Ovary (tissue), 10 donors: ENCODE measurements at places on chromosomes 4 and X.

DNA sequence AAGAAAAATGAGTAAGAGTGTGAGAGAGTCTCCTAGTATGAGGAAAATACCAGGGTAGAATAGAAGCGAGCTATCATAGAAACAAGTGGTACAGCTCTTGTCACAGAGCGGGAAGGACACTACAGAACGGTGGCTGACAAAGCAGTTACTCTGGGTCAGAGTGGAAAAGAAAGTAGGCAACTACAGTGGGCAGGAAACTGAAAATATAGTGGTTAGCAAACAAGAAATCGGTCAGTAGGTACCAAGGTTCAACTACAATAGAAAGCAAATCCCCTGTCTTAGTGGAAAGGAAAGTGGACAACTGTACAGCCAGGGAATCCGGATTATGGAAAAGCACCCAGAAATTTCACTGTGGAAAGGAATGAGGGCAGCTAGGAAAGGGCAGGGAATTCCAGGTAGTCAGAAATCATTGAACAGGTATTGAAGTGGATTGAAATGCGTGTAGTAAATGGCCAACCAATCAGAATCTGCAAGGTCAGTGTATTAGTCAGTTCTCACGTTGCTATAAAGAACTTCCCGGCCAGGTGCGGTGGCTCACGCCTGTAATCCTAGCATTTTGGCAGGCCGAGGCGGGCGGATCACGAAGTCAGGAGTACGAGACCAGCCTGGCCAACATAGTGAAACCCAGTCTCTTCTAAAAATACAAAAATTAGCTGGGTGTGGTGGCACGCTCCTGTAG is 219.6 kb upstream of the DIAPH2 start:
- DNase-seq: no peak

DNA sequence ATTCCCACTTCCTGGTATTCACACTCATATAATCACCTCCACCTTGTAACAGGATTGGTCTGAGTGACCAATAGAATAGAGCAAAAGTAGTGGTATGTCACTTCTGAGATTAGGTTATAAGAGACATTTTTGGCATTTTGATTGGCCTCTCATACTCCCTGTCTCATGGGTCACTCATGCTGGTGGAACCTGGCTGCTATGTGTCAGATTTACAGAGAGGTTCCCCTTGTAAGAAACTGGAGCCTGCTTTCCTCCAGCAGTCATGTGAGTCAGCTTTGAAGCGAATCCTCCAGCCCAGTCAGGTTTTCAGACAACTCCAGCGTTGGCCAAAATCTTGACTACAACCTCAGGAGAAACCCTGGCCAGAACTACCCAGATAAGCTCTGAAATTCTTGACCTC is 2.6 kb upstream of the OTUD4 start:
- DNase-seq: no peak

- DNase-seq: no peak
These were observed 230.3 kb upstream of the NEIL3 start for GRCh38 chr4:177079327-177079726.

GRCh38 chr4:61204353-61205060 is 4.4 kb downstream of the ADGRL3 start:
- no peak for DNase-seq

DNA sequence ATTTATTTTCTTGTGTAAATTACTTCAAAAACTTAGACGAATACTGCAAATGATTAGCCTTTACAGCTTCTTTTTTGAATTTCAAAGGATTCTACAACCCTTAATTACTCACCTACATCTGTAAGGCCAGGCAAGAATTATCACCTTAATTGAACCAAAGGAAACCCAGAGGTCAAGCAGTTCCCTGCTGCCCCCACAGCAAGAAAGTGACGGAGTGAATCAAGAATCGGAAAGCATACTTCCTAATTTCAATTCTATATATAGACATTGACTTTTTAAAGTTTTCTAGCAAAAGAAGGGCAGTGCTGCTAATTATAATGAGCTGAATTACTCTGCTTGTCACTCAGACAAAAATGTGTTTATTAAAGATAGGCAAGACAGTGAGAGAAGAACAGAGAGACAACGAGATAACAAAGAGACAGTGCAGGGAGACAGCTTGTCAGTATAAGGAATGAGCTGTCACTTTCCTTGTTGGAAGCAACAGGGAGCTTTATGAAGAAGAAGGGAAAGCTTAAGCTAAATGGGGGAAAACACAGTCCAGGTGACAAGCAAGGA is 47.5 kb upstream of the SPANXN4 start:
- no peak for DNase-seq
